ENCODE measurements at places on chromosomes 1 and 21.

GRCh38 chr1:228446852-228447251 is 30.2 kb upstream of the TRIM17 start:
- DNase-seq: no peak

DNA sequence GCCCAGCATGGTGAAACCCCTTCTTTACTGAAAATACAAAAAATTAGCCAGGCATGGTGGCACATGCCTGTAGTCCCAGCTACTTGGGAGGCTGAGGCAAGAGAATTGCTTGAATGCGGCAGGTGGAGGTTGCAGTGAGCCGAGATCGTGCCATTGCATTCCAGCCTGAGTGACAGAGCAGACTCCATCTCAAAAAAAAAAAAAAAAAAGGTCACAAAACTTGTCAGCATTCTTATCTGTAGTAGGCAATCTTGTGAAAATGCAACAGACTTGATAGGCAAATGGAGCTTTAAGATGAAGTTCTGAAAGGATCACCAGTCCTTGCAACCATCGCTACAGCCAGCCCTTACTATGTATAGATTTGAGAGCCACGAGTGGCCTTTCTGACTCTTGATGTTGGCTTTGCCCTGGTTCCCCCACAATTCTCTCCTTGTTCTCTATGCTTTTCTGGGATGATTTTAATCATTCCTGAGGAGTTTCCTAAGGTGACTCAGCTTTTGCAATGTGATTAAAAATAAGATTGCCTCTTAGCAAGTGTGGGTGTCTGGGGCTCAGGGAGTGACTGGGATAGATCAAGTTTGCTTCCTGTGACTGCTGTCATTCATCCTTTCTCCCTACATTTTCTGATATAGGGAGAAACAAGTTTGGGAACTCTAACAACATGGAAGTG is 7.1 kb upstream of the MAP1LC3C start:
- no peak for DNase-seq

GRCh38 chr1:179548666-179549367 is 26.9 kb downstream of the NPHS2 start:
- no peak for DNase-seq

GRCh38 chr1:41765152-41765551 is 153.6 kb downstream of the HIVEP3 start:
- DNase-seq: no peak

- DNase-seq: no peak
Observed at GRCh38 chr1:199173356-199173755, 534.5 kb downstream of the PTPRC start.

- DNase-seq: no peak
Observed at GRCh38 chr1:29391362-29391880, 155.1 kb downstream of the PTPRU start.

- DNase-seq: no peak
Observed at GRCh38 chr1:225462714-225463574, 35.1 kb upstream of the LBR start.

DNA sequence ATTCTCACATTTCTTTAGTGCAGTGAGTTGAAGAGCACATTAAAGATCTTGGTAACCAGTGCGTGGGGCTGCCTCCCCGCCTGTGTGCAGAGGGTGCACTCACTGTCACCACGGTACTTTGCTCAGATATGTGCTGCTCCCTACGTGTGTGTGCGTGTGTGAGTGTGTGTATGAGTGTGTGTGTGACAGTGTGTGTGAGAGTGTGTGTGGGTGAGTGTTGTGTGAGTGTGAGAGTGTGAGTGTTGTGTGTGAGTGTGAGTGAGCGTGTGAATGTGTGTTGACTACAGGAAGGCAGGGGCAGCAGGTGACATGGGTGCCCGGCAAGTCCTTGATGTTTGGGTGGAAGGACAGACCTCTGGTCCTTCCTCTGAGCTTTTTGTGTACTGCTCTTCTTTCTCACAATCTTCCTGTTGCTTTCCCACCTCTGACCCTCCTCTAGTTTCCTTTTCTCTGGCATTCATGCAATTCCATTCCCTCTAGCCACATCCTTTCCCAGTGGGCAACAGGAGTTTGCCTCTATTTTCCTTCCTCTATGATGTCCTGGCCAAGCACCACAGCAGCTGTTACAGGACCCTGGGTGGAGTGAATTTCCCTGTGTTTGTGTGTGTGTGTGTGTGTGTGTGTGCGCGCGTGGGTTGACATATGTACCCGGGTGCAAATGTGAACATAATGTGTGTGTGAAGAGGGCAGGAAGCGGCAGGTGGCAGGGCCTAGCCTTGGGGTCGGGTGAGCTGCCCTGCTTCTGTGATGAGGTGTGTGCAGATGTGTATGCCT is 19.8 kb downstream of the LHX4 start:
- no peak for DNase-seq

Data from activated naive CD4-positive, alpha-beta T cell treated with anti-CD3 and anti-CD28 coated beads, Interleukin-2, amount 10 ng/mL, durations not matched to agents 7 days and 5 days (primary cell).